ENCODE measurements at places on chromosomes 12 and 14.

DNA sequence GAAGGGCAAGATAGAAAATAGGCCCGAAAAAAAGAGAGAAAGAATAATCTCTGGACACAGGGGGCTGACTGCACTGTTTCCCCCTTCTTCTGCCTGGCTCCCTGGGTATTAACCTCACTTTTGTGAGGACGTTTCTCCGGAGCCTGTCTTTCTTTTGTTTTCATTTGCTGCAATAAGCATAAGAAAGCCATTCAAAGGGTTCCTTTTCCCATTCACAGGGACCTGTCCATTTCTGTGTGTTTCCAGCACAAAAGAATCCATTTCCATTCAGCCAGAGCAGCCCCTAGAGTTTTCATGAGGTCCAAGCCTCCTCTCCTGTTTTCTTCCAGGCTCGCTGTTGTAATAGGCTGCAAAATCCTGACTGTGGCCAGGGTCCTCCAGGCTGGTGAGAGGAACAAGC lies 16.8 kb downstream of the PLXNC1 start:
- DNase-seq: no peak

DNA sequence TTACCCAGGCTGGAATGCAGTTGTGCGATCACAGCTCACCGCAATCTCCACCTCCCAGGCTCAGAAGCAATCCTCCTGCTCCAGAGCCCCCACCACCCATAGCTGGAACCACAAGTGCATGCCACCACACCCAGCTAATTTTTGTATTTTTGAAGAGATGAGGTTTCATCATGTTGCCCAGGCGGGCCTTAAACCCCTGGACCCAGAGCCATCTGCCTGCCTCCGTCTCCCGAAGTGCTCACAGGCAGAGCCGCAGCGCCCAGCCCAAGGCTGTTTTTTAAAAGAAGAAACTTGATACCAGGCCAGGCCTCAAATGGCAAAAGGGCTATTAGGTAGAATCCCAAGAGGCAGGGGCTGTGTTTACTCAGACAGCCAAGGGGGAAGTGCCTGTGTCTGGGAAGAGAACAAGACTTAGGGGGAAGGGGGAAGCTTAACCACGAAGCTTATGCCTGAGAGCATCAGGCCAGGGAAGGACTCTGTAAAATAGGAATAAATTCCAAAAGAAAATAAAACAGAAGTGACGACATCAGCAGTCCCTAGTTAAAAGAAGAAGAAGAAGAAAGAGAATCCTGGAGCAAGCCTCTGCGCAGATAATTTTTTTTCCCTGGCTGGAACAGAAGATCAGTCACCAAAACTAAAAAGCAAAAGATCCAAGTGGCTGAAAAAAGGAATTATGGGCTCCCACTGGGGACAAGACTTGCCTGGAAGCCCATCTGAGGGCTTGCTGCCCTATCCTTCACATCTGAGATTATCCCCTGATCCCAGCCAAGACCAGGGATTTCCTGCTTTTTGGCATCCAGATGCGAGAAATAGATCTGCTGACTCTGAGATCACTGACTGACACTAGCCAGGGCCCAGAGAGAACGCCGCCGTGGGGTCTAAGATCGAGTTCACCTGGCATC lies 170.5 kb downstream of the NDUFA12 start:
- DNase-seq: no peak

GRCh38 chr12:401235-402028 lies at the start of gene CCDC77:
Gene CCDC77 (plus strand): TSS chr12:401644. CDS start chr12:409384, 7,740 bp downstream.
- no peak for DNase-seq

DNA sequence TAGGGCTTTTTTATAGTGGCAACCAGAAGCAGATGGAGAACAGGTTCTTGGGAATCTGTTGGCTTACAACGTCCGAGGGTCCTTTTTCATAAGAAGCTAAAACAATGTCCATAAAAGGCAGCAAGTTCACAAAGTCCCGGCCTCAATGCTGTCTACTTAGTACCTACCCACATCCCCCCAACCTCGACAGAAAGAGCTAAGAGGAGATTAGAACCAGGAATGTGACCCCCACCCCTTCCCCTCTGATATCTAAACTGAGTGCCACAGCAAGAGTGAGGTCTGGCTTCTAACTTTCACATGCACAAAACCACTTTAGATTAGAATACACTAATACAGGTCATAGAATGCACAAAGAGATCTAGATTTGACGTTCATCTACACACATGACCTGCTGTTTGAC lies 4.5 kb downstream of the DPF3 start:
- no peak for DNase-seq

DNA sequence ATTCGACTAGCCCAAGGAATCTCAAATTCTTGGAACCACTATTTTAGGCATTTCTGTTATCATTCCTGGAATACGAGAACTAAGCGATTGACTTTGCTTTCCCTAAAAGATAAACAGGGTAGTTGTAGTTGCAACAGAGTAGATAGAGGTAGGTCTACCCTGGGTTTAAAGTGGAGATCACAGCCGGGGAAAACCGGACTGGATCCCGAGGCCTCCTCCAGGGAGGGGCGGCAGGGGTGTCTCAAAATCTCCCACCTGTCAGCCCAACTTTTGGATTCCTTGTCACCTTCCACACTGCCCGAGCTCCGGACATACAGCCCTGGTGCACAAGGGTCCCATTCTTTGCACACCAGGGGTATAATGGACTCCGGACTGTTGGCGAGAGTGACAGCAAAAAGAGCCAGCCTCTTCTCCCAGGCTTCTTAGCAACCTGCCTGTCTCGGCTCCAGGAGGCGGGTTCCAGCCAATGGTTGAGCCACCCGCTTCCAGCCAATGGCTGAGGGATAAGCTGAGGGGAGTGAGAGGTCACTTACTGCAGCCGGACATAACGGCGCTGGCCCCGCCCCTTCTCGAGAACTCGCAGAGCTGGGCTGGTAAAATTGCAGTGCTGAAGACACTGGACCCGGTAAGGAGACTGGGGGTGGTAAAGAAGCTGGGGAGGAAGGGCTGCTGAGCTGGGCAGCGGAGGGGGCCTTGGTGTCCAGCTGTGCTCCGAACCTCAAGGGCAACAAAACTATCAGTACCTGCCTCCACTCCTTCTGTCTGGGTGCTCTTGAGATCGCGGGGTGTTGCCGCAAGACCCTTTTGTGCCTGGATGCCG lies at the start of gene SUOX:
TSS of gene SUOX (plus strand) at position 562 of the 820 bp plus-strand sequence. CDS start 4,946 bp downstream, outside the sequence.
- no peak for DNase-seq

GRCh38 chr12:123421314-123421713 lies 15.2 kb downstream of the RILPL2 start:
- DNase-seq: no peak

DNA sequence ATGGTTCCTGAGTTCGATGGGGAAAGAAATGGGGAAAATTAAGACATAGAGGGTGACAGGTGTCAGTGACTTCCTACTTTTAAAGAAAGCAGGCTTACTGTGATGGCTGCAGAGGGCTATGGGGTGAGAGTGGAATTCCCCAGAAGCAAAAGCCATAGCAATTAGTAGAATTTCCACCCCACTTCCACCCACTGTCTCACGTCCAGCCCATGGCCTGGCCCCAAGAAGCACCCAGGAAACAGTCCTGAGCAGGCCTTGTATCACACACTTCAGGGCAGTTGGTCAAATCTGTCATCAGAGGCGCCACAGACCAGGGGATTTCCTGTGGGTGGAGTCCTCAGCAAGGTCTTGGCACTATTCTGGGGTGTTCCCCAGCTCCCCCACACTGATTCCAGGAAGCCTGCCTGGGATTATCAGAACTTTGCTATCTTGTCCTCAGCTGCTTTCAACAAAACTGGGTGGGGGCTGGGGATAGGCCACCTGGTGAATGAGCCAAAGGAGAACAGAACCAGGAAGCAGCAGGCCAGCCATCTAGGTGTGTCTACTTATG lies 120.1 kb upstream of the CCND2 start:
- no peak for DNase-seq

DNA sequence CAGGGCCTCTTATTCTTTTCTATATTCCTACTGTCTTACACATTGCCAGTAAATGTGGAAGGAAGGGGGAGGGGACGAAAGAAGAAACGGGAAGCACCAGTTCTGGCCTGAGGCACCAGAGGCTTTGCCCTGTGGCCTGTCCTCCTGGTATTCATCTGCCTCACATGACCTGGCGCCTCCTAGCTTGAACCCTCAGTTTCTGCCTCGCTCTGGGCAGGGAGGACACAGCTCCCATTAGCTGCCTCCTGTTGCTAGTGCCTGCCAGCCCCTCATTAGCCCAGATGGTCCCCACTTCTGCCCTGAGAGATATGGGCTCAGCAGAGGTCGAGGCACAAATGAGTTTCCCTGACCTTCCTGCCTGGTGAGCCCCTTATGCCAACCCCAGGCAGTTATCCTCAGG lies 3.0 kb upstream of the PLEKHG6 start:
- DNase-seq: no peak

GRCh38 chr14:104353921-104354701 lies 215.7 kb downstream of the KIF26A start:
- no peak for DNase-seq
